CD8-positive, alpha-beta memory T cell (primary cell): ENCODE measurements at places on chromosomes 7 and 10.

DNA sequence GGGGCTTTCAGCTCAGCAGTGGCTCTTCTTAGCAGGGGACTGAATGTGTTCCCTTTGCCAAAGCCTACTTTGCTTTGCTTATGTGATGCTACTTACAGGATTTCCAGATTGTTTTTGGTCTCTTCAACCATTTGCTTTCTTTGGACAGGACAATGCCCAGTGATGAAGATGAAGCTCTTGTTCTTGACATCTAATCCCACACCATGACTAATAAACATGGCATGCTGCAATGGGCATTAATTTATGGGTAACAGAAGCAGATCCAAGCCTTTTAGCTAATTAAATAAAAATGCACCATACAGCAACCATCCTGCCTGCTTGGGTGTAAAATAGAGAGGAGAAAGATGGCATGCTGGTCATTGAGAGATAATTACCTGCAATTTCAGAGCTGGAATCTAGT lies 175.5 kb upstream of the ITGB1 start:
- DNase-seq = no peak

GRCh38 chr10:85916286-85916685 lies 450.3 kb downstream of the GRID1 start:
- DNase-seq = no peak

- DNase-seq = no peak
Observed at GRCh38 chr10:107984149-107984548, 819.6 kb upstream of the SORCS1 start.

GRCh38 chr10:130127364-130128061 lies 8.7 kb upstream of the GLRX3 start:
- peak; percentile 51 for DNase-seq

GRCh38 chr10:113139699-113140098 lies 189.7 kb downstream of the TCF7L2 start:
- DNase-seq = no peak

DNA sequence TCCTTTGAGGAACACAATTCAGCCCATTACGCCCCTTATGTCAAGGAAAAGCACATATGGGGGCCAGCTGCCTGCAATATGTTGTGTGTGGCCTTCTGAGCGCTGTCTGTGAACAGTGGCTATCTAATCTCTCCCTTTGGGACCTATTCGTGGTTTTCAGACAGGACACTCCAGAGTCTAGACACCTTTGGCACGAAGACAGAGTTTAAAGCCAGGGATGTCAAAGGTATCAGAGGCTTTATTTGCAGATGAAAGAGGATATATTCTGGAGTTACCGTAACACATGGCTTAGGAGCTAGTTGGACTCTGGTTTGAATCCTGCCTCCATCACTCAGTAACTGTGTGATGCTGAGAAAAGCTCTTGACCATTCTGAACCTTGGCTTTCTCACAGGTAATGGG lies 14.8 kb upstream of the EEPD1 start:
- no peak for DNase-seq

GRCh38 chr10:49323896-49324270 lies 24.9 kb downstream of the C10orf71 start:
- no peak for DNase-seq

- no peak for DNase-seq
Observed at GRCh38 chr7:144830024-144830785, 5.6 kb downstream of the TPK1 start.

GRCh38 chr7:151115121-151115835 lies 29.0 kb downstream of the AGAP3 start:
- DNase-seq = peak; percentile 9

DNA sequence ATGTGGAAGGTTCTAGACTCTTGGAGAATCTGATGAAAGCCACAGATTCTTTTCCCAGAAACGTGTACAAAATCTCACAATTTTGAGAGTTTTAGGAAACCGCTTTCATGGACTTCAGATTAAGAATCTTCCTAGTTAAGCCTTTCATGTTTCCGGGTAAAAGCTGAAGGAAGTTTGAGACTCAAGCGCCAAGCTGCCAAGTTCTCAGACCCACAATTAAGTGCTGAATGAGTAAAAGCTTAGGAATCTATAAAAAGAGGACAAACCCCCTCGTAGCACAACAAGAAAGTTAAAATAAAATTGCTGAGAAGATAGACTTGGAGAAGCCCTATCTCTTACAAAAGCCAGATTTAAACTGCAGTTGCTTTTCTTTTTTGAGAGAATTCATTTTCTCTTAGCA lies 99.6 kb downstream of the ST8SIA6 start:
- DNase-seq = no peak
